ENCODE measurements at places on chromosomes 3 and 15.

DNA sequence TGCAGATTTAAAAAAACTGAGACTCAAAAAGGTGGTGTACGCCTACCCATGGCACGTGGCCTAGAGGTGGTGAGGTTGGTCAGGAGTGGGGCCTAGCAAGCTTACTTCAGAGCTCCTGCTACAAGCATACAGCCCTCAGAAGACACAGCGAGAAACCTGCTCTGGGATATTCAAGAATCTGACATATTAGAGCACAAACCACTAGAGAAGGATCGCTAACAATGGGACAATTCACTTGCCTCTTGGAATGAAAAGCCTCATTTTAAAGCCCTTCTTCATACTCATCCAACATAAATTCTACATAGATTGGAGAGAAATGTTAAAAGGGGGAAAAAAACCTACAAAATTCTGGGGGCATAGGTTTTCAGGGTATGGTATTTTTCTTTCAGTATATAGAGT is 118.0 kb upstream of the ARHGEF3 start:
- no peak for DNase-seq

- no peak for DNase-seq
These were observed 135.2 kb downstream of the BBX start for GRCh38 chr3:107657971-107658370.

DNA sequence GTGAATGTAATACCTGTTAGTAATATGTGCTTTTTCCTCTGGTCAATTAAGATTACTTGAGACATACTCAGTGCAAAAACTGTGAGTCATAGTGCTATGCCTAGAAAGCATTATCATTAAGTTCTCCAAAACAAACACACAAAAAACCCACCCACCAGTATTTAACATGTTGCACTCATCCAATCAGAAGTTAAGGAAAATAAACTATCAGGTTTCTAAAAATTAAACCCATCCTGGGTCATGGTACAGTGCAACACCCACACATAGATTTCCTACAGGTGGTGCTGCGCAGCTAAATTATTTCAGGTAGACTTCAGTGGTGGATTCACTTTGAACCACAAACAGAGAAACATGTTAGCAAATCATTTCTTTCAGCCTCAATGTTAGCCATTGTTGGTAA is 264.4 kb upstream of the VEPH1 start:
- DNase-seq, result no peak

DNA sequence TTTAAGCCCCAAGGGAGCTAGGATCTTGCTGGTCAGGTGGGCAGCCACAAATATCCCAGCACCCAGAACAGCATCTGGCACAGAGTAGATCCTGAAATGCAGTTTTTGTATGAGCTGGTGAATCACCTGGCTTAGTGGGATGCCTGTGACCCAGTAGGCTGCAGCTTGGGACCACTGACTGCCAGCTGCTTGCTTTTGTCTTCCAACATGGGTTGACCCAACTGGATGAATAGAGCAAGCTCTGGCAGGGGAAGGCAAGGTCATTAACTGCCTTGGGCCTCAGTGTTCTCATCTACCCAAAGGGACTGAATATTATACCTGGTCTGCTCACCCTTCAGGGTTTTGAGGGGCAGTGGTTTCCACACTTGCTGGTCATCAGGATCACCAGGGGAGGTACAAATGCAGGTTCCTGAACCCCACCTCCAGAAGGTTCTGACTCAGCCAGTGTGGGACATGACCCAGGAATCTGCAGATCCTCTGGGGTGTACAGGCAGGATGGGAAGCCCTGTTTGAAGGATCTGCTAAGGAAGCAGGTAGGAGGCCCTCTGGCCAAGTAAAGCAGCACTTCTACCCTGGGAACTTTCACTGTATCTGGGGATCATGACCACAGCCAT is 55.4 kb downstream of the ITGA11 start:
- no peak for DNase-seq

- peak; percentile 70 for DNase-seq
These were observed 735 bp downstream of the GOLGA8B start for GRCh38 chr15:34582461-34583371.

DNA sequence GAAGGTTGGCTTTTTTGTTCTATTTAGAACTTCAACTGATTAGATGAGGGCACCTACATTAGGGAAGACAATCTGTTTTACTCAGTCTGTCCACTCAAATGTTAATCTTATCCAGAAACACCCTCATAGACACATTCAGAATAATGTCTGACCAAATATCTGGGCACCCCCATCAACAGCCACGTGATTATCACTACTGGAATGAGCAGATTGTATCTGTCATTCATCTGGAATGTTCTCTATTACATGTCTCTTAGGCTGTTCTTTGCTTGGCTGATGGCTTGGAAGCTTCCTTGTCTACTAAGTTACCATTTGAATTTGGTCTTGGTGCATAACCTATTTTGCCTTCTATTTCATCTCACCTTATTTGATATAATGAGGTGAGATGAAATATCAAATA is 15.7 kb upstream of the LRRC58 start:
- DNase-seq, result peak; percentile 56

DNA sequence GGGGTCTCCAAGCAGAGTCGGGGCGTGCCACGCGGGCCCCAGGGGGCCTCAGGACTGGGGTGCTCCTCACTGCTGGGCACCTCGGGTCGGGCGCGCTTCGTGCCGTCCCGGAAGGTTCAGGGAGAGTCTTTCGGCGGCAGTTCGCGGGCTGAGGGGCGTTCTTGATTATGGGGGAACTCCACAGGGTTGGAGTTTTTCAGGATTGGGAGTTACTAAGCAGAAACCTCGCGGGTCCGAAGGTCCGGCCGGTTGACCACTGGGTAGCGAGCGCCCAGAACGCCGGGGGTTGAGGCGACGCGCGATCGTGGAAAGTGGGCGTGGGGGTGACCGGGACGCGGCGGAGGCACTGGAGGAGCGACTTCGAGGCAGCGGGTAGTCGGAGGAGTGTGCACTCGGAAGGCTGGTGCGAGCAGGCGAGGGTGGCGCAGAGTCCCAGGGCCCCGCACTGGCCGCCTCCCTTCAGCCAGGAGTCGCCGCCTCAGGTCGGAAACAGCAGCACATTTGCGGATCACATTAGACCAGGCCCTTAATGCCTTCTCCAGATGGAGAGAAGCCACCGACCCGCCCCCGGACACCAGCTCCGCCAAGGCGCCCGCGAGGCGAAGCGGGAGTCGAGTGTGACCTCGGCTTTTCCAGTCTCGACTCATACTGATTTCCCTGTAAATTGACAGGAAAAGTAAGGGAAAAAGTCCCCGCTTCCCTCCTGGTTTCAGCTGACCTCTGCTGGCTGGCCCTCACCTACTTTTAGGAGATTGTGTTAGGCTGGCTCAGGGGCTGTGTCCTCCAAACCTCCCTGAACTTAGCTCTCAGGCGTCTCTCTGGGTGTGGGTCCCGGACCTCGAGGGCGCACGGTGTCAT is 685 bp downstream of the ADAMTSL3 start:
- DNase-seq, result no peak

DNA sequence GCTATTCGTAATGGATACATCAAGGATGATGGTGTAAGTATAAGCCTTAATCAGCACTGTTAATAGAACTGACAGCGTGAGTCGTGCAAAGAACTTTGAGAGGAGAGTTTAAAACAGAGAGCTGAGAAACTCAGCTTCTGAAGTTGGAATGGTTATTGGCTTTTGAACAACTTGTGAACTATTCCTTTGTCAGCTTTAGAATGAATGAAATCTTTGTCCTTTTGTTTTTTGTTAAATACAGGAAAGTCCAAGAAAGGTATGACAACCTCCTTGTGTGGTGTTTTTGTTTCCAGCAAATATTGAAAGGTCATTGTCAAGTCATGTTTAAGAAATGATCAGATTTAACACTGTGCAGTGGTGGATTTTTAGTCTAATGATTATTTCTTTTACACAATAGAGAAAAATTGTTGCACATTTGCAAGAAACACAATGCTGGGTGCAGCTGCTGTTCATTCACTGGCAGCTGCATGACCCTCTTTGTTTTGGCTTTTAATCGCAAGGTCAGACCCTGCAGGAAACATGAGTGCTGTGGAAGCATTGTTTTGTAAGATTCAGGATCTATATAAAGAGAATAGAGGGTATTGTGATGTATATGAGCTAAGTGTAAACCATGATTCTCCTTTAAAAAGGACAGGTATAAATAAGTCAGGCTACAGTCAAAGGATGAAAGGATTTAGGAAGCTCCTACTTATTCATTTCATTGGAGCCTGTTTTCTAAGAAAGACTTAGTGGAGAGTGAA is 21.7 kb upstream of the ABHD10 start:
- no peak for DNase-seq

DNA sequence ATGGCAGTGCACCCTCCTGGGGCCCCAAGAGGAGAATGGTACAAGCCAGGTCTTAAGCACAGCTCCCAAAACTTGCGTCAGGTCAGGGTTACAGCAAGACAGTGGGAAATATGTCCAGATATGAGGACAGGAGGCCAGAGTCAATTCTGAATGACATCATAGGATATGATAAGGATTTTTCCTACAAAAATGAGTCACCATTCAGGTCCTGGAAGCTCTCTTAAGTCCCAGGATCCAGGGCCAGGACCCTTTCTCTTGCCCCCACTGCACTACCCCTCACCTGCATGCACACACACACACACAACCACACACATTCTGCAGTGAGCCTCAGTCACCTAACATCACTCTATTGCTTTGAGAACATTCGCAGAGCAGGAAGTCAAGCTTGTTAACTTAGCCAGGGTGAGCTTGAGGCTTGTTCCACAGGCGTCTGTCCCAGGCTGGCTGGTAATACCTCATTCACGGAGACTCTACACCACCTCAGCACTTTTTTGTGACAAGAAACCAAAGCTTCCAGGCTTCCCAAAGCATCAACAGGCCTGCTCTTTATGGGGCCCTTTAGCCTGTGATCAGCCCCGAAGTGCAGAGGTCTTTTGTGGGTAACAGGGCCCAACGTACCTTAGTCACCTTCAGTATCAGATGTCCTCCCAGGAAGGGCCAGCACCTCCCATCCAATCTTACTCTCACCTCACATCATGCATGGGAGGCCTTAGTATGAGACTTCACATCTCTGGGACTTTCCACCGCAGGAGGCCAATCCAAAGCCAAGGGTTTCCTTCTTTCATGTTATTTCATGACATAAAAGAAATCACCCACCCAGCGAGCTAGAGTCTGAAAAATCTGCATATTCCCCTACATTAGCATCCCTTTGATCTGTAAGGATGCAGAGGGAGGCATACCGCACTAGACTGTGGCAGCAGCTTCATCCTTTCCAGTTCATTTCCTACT is 74.0 kb upstream of the LIPC start:
- DNase-seq, result no peak

DNA sequence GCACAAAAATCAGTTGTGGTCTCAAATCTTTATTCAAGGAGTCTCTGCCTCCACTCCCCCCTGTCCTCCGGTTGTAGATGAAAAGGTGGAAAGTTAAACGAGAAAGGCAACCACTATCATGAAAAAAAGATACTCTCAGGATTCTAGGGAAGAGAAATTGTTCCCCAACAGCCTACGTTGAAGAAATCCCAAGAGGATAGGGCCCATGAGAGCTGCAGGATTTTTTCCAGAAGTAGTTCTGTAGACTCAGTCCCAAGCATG is 14.3 kb downstream of the ZIC1 start:
- DNase-seq, result no peak

- no peak for DNase-seq
These were observed 93.6 kb downstream of the P3H2 start for GRCh38 chr3:190027116-190027515.

DNA sequence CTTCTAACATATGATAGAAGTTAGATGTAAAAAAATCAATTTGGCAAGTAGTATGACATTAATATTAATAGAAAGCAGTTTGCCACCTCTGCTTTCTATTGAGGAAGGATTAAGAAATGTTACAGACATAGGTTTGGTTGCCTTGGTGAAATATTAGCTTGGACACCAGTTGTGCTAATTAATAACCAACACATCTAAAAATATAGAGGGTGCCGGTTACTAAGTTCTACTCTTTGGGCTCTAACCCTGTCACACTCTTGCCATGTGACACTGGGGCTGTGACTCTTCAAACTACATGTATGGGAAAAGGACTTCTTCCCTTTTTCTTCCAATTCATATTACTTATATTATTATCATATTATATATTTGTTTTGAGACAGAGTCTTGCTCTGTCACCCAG is 64.4 kb downstream of the TRIM71 start:
- DNase-seq, result no peak

- DNase-seq, result no peak
These were observed 30.2 kb downstream of the FAM174B start for GRCh38 chr15:92625251-92625980.

DNA sequence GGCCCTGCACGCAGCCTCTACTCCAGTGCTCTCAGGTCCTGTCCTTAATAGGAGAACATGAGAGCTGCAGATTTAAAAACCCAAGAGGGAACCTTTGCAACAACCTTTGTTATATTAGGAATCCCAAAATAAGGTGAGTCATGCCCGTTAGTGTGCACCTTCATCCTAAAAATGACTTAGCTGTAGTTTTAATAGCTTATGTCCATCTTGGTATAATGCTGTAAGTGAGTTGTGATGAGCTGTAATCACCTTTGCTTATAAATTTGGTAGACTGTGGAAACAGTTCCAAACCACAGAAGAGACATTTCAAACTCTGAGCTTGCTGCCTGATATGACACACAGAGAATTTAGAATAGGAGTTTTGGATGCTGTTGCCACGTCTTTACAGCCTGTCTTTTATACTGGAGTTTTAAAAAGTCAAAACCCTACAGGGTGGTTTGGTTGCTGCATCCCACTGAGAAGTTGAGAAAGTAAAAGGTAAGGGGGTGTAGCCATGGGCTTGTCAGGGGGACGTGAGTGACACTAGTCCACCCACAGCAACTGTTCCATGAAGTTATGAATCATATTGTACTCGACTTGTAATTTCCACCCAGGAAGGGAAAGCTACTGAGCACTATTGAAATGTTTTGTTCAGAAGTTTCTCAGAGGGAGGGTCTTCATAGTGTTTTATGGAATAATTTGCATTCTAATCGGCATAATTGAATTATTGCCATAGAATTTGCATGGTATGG is 27.4 kb upstream of the CD47 start:
- DNase-seq, result no peak

- no peak for DNase-seq
These were observed 31.4 kb upstream of the LYZL4 start for GRCh38 chr3:42441791-42442190.

DNA sequence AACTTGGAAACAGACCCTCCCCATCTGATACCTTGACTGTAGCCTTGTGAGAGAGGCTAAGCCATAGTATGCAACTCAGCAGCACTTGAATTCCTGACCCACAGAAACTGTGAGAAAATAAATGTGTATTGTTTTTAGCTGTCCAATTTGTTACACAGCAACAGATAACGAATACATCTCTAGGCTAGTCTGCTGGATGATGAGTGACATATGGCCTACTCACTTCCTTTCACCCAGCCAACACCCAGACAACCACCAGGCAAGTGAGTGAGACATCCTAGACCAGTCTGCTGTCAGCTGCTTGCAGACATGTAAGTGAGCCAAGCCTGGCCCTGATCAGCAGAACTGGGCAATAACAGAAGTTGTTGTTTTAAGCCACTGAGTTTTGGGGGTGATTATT is 19.2 kb upstream of the SMAD6 start:
- peak; percentile 52 for DNase-seq

Data from AG20443 (cell line).